ENCODE measurements at places on chromosomes 1 and 21.

DNA sequence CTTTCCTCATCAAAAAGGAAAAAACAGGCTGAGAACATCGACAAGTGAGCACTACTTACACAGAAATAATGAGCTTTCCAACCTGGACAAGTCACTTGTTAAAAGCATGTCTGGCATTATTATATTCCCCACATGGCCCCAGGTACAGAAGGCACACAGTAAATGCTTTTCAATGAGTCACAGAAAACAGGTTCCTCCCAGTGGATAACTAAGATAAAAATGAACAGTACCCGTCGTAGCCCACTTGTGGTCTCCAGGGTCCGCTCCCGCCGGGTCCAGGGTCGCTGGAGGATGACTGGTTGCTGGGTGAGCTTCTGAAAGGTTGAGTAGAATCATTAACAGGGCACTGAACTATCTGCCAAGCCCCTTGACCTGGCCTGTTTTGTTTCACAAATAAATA lies 186.6 kb downstream of the SIPA1L2 start:
- DNase-seq: no peak

DNA sequence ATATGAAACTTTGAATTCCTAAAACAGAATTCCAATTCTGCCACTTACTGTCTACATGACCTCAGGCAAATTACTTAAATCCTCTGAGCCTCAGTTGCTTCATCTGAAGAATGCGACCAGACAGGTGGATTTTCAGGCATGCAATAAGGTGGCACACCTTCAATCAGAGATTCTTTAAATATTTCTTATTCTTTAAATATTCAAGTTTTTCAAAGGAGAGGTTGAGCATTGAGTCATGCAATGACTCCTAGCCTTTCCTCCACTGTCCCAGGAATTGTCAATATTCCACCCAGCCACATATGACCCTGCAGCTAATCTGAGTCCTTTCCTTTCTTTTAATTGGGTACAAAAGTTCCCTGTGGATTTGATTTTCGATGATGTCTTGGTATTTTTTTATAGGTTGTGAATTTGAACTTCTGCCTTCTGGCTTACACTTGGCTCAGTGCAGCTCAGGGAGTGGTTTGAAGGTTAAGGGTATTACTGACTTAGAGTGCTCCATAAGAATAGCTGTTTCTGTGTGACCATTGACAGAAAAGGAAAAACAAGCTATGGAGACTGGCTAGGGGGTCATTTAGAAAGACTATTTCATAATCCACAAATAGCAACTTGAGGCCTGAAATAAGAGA lies 52.2 kb upstream of the PRDX6 start:
- DNase-seq: no peak

DNA sequence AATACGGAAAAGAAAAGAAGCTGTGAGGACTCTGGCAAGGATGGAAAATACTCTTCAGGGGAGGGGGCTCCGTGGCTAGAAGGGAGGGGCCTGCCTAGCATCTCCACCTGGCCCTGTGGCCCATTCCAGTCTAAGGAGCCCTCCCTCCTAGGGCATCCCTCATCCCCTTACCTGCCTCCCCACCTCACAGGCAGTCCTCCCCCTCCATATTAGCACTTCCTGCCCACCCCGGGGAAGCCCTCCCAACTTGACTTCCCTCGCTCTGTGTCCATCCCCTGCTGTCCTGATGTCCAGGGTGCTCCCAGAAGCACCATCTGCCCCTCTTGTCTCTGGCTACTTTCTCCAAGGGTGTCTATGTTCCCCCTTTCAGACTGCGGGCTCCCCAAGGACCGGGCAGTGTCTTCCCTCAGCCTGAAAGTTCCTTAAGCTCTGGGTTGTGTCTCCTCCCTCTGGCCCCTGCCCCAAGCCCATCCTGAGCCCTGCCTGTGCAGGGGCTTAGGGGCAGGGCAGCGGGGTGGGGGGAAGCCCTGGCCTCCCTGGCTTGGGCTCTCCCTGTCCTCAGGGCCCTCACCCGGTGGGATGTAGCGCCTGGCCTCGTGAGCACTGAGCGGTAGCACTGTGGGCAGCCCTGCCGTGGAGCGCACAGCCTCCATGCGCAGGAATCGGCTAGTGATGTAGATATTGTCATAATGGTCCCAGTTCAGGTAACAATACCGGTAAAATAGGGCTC lies 3.9 kb downstream of the DCST2 start:
- no peak for DNase-seq

DNA sequence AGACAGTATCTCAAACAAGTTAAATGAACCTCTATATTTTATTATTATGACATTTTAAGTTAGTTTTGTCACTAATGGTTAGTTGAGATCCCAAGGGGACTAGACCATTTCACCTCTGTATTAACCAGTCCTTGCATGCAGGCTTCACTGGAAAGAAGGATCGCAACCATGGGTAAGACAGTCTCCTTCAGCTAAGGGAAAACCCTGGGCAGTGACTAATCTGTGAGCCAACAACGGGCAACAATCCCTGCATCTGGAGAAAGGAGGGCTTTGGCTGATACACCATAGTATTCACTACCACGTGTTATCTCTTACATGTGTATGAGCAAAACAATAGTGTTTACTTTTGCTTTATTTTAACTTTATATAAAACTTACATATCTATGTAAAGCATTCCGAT lies 708.8 kb upstream of the CHRM3 start:
- no peak for DNase-seq

GRCh38 chr1:37442644-37443043 lies 31.7 kb upstream of the ZC3H12A start:
- no peak for DNase-seq

DNA sequence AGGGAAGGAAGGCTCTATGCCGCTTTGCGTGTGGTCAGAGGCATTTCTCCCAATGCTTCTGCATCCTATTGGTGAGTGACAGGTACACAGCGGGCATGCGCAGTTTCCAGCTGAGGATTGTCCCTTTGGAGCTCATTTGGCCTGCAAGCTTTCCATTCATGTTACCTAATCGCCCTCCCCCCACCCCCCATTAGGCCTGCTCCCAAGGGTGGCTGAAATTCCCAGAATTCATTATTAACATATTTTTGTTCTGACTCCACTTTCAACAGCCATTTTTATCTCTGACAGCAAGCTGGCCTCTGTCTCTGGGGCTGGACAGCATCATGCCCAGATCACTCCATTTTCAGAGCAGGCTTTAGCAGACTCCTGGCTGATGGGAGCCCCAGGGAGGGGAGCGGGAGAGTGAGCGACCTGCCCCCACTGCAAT lies 25.6 kb downstream of the MIS18A start:
- DNase-seq: no peak

GRCh38 chr1:89826594-89826993 lies 5.8 kb downstream of the LRRC8D start:
- DNase-seq: no peak
